ENCODE measurements at places on chromosomes 11 and 22.

DNA sequence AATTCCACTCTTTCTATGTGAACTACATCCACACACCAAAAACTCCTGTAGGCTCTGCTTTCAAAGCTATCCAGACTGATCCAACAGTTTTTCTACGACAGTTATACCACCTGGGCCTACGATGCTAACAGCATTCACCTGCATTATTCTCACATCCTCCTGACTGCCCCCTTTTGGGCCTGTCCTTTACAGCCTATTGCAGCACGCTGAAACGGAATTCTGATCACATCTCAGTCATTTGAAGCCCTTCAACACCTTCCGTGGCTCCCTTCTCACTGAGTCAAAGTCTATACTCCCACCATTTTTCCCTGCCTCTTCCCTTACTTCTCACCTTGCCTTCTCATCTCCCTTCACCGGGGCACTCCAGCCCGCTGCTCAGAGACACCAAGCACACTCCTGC lies 791.3 kb upstream of the KIRREL3 start:
- DNase-seq = no peak

- peak; percentile 49 for DNase-seq
Measured at GRCh38 chr11:3037040-3037944, 19.9 kb downstream of the CARS1 start.

- no peak for DNase-seq
Measured at GRCh38 chr22:19387038-19387437, 44.5 kb downstream of the HIRA start.

GRCh38 chr11:118341815-118342489 lies 553 bp downstream of the CD3D start:
- no peak for DNase-seq

DNA sequence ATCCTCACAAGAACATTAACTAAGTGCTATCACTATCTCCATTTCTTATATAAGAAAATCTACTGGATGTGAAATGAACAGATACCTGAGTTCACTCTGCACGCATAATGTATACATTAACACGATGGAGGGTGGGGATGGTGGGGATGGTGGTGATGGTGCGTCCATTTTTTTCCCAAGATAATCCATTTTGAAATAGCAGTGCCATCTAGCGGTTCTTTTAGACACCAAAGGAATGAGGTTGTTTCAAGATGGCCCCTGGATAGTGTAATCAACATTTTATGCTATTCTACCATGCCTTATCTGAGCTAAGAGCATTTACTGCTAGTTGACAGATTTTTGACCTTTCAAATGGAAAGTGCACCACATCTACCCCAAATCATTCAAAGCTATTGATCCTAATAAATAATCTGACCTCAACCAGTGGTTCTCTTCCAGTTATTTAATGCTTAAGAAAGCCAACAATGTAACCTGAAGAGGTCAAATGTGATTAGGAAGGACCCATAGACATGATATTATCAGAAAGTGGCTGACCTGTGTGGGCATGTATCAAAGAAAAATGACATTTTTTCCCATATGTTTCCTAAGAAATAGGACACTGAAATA lies 714.7 kb upstream of the TENM4 start:
- no peak for DNase-seq

- DNase-seq = no peak
Measured at GRCh38 chr22:49561976-49562375, 265.7 kb downstream of the BRD1 start.

DNA sequence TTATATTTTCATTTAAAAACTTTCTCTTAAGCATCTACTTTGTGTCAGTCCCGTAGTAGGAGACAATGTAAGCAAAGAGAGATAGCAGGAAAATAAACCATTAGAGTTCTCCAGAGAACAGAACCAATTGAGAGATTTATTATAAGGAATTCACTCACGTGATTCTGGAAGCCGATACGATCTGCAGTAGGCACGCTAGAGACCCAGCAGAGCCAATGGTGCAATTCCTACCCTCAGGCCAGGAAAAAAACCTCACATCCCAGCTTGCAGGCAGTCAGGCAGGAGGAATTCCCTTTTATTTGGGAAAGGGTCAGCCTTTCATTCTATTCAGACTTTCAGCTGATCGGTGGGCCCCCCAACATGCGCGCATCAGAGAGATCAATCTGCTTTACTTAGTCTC lies 7.3 kb upstream of the PLEKHA7 start:
- no peak for DNase-seq

DNA sequence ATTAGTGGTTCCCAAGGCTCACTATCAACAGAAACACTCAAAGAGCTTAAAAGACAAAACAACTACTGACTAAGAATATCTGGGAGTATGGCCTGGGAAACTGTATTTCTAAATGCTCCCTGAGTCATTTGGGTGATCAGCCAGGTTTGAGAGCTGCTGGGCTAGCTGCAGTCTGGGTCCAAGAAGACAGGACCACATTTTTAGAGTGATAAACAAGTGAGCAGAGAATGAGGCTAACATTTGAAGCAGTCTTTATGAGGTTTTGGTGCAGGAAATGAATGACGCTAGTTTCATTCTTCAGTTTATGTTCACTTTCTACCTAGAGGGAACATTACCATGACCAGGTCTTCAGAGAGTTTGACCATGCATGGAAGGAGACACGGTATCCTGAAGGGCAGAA lies 97.7 kb downstream of the TEAD1 start:
- no peak for DNase-seq

DNA sequence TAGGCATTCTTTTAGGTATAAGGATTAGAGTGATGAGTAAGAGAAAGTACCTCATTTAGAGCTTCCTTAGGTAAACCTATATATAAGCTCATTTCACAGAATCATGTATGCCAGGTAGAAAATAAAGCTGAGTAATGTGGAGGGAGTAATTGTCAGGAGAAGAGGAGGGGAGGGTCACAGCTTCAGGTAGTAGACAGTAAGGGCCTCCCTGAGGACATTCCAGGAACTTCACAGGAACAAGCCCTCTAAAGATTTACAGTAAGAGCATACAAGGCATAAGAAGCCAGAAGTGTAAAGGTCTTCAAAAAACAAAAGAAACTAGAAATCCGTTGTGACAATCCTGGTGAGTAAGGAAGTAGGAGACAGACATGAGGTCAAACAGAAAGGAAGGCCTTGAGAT lies 57.6 kb downstream of the USP47 start:
- DNase-seq = no peak

GRCh38 chr11:10902301-10903063 lies 44.6 kb upstream of the ZBED5 start:
- no peak for DNase-seq

DNA sequence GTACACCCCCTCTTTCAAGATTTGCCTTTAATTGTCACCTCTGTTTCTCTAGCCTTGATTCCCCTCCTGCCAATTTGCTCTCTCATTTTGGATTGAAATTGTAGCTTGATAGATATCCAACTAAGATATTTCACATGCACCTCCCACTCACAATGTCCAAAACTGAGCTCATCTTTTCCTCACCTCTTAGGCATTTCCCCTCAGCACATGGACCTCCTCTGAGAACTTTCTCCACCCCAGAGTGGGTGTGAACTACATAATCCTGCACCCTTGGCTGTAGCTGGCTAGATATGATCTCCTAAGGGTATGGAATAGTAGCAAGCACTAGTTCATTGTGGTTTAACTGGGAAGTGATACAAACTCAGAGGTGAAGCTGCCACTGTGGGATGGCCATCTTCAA lies 91.5 kb upstream of the SESN3 start:
- no peak for DNase-seq

DNA sequence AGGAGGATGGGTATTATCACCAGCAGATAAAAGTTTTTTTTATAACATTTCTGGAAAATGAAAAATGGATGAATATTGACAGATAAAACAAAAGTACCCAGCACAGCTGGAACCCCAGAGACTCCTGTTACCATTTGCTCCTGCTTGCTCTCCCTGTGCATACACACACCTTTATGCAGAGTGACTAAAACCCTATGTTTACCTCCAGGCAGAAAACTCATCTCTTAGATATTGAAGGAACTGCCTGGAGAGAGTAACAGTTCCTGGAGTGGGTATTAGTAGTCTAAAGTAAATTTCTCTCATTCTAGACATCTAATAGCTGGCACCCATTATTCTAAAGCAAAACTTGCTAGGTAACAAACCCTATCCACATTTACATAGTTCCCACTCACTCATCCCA lies 38.0 kb downstream of the CYP2R1 start:
- DNase-seq = no peak

- no peak for DNase-seq
Measured at GRCh38 chr11:34567733-34568132, 53.2 kb upstream of the EHF start.

DNA sequence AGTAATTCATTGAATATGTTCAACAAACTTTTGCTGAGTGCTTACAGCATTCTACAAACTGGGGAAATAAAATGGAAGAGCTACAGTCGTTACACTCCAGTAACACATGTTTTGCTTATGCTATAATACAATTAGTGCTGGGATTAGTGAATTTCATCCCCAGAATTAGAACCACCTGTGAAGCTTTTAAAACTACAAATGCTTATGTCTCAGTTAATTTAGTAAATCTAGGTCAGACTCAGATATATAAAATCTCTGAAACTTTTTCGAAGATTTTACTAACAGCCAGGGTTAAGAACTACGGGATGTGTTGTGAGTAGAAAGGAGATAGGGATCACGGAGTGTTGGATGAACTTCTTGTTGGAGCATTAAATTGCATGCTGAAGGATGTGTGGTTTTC lies 33.7 kb upstream of the EED start:
- no peak for DNase-seq

GRCh38 chr11:128022007-128022368 lies 565.4 kb downstream of the ETS1 start:
- DNase-seq = no peak

GRCh38 chr11:11347592-11347991 lies 5.5 kb downstream of the CSNK2A3 start:
- no peak for DNase-seq

DNA sequence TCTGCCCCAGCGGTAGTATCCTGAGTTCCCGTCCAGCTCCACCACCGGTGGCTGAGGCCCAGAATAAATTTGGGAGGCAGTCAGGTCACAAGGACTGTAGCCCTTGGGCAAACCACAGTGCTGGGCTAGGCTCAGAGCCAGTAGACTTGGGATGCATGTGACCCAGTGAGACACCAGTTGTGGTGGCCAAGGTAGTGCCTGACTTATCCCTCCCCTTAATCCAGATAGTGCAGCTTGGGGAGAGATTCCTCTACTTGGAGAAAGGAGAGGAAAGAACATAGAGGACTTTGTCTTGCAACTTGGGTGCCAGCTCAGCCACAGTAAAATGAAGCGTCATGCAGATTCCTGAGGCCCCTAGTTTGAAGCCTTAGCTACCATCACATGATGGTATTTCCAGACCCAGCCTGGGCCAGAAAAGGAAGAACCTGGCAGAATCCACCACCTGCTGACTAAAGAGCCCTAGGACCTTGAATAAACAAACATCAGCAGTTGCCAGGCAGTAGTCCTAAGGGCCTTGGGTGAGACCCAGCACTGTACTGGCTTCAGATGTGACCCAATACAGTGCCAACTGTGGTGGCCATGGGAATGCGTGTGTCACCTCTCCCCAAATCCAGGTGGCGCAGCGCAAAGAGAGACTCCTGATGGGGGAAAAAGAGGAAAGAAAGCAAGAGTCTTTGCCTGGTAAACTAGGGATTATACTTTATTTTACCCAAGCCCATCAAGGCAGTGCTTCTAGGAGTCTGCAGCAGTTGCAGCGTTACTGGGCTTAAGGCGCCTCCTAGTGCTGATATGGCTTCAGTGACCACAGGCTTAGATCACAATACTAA lies 17.0 kb upstream of the DDX10 start:
- peak; percentile 67 for DNase-seq

GRCh38 chr22:42797011-42797410 lies 60.1 kb downstream of the ARFGAP3 start:
- no peak for DNase-seq

DNA sequence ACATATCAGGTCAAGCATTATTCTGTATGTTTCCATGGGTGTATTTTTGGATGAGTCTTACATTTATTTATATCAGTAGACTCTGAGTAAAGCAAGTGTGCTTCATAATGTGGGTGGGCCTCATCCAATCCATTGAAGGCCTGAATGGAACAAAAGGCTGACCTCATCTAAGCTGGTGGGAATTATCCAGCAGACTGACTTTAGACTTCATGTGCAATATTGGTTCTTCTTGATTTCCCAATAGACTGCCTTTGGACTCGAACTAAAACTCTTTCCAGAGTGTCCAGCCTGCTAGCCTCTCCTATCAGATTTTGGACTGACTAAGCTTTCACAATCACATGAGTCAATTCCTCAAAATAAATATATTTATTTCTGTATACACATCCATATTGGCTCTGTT lies 116.2 kb downstream of the KIF18A start:
- no peak for DNase-seq

DNA sequence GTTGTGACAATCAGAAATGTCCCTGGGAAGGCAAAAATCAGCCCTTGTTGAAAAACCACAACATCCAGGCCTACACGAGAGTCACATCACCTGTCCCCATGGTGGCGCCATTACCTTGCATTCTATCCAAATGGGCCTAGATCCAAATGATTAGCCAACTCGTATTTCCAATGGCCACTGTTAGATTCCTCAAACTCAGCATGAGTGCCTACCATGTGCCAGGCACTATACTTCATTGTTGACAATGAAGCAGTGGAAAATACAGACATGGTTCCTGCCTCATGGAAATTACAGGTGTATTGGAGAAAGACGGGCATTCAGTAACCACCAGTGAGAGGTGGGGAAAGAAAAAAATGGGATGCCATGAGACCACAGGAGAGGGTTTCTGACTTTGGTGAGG lies 29.8 kb upstream of the CREB3L1 start:
- peak; percentile 70 for DNase-seq

DNA sequence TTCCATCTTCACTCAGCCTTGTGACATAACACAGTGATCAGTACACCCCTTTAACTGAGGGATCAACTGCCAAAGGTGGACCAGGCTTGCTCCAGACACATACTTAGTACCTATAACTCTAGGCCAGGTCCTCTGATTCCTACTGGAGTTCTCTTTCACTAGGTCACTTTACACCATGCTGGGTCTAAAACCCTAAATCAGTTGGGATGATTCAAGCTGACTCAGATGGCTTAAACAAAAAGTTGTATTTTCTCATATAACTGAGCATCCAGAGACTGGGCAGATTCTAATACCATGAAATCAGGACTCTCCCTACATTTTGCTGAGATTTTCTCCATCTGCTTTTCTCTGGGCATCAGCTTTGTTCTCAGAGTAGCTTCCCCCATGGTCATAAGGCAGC lies 26.0 kb upstream of the FLI1 start:
- DNase-seq = no peak

DNA sequence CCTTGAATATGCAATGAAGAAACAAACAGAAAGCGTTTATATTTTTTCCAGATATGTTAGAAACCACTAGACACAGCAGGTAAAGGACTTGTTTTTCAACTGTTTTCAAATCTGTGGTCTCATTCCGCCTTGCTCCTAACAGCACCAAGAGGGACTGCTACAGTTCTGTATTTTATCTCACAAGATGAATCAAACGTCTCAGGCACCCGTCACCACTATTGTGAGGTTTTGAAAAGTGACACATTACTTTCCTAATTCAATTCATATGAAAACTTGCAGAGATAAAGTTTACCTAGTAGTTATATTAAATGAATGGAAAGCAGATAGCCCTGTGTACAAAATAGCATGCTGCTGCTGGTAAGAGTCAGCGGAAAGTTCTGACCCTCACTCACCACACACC lies 386.3 kb downstream of the ETS1 start:
- DNase-seq = no peak

- no peak for DNase-seq
Measured at GRCh38 chr22:44685384-44686056, 16.5 kb upstream of the PRR5 start.

- no peak for DNase-seq
Measured at GRCh38 chr11:96815236-96815635, 425.4 kb downstream of the JRKL start.

- no peak for DNase-seq
Measured at GRCh38 chr11:59259867-59260475, 47.2 kb upstream of the MPEG1 start.
